Tibial artery (tissue), 4 donors: ENCODE measurements at places on chromosomes 7 and 10.

DNA sequence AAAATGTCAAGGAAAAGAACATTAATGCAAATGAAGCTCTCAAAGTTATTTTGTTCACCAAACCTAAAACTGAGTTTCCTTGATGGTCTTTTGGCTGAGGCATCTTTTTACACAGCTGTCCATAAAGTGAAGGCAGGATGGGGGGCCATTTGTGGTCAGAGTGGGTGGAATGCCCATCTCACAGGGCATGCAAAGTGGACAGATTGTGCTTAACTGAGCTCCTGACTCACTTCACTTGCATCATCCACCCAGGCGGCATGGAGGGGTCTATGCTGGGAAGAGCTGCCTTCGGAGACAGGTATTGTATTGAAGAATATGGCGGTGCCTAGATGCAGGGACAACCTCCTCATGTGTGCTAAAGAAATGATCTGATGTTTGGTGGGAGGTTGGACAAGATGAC lies 905.3 kb downstream of the KCNMA1 start:
- no peak for DNase-seq

DNA sequence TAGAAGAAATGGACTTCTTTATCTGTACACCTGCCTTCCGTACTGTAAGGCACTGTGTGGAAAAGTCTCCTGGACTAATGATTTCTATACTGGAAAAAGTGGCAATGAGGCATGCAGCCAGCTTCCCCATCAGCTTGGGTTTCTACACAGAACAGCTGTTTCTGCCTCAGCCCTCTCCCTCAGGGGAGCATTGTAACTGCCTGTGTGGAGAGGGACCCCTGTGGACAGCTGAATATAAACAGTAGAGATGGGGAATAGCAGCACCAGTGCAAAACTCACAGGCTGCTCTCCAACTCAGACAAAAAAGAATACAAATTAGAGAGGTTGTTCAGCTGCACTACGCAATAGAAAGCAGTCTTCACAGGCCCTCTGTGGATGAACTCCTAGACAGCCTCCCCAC lies 451.3 kb upstream of the MBL2 start:
- DNase-seq = no peak

DNA sequence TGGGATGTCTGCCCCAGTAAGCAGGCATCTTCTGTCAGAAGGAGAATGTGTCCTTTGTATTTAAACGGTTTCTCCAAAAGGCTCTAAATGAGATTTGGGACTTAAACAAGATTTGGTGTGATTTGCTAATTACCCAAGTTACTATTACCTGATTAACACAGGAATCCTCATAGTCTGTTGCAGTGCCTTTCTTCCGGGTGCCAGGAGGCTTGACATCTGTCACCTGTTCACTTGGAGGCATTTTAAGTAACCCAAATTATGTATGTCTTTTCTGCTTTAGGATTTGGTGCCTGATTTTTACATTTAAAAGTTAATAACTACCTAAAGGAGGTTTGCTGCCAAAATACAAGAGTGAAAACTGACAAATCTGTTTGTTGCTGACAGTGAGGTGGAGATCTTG lies 587.9 kb upstream of the GALNT17 start:
- DNase-seq = no peak

- DNase-seq = no peak
Measured at GRCh38 chr7:120274482-120274881, 1.5 kb downstream of the KCND2 start.

DNA sequence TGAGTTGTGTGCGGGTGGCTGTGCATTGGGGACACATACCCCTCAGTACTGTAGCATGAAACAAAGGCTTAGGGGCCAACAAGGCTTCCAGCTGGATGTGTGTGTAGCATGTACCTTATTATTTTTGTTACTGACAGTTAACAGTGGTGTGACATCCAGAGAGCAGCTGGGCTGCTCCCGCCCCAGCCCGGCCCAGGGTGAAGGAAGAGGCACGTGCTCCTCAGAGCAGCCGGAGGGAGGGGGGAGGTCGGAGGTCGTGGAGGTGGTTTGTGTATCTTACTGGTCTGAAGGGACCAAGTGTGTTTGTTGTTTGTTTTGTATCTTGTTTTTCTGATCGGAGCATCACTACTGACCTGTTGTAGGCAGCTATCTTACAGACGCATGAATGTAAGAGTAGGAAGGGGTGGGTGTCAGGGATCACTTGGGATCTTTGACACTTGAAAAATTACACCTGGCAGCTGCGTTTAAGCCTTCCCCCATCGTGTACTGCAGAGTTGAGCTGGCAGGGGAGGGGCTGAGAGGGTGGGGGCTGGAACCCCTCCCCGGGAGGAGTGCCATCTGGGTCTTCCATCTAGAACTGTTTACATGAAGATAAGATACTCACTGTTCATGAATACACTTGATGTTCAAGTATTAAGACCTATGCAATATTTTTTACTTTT lies 1.8 kb downstream of the DDIT4 start:
- DNase-seq = no peak

- no peak for DNase-seq
Measured at GRCh38 chr10:133422807-133423771, 1.3 kb downstream of the SPRN start.

DNA sequence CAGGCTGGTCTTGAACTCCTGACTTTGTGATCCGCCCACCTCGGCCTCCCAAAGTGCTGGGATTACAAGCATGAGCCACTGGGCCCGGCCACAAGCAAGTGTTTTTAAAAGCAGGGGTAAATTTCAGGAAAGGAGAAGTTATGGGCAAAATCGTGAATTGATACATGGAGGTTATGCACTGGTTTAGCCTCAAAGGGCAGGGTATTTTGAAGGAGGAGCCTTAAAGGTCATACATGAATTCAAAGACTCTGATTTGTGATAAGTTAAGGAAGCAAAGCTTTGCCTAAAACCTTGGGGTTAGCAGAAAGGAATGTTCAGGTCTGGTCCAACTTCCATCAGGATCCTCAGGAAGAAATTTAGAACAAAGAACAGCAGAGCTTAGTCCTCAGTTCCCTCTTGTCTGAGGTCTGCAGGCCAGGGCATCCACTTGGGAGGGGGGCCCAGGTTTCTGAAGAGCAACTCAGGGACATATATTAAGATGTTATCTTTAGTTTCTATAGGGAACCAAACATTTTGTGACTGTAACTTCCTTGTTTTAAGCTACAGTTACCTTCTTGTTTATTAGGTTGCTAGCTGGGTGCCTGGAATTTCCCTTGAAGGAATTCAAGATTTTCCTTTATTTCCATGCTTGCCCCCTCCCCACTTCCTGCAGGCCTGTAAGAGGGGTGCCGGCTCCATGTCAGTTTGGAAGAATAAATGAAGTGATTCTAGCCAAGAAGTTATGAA lies 2.8 kb upstream of the REPIN1 start:
- no peak for DNase-seq

DNA sequence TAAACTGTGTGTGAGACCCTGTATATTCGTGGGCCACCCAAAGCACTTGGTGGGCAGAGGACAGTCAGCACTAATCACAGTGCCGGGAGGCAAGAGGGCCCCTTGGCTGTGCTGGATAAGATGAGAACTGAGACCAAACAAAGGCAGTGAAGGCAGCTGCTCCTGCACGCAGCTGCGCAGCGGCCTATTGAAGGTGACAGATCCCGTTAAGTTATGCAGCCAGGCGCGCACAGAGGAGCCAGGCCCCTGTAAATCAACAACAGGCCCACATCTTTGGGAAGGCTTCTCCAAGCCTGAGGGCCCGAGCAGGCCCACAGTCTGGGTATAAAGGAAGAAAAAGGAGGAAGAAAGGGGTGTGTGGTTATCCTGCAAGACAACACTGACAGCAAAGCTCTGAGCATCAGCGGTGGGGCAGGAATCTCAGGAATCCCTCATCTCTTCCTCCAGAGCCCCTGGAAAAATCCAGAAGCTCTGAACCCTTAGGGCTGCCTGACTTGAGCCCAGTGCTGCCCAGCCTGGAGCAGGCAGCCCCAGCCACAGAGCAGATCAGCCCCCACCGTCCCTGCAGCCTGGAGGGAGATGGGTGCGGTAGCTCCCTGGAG lies 154.2 kb downstream of the ARHGAP12 start:
- no peak for DNase-seq

DNA sequence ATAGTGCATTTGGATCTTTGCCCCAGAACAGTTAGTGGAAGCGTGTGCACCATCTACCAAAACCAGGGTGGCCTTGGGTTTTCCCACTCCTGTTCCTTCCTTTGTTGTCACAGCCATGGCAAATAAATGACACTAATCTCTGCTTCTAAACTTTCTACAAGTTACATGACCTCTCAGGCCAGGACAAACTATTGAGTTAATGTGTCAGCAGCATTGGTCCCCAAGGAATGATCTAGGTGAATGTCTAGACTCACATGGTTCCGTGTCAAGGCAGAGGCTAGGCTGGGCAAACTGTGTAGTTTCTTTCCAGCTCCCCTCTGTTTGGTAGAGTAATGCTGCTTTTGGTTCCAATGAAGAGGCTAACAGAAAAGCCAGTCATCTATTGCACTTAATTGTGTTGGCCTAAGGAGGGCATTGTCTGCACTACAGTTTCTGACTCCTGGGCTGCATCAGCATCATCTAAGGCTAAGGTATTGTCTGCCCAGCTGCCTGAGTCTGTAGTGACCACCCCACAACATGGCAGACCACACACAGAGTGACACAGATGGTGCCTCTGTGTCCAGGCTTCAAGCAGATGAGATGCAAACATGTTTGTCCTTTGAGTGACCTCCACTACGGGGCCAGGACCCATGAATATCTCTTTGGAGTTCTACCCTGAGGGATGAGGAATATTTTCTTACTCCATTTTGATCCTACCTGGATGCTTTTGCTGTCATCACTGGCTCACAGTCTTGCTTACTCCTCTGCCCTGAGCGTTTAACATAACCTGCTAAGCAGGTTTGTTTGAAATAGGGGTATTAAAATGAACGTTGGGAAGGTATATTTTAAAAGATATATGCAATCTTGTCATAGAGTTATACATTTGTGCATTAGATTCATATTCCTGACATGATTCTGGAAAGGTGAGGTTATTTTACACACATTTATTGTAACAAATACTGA lies 1.7 kb downstream of the CYP3A4 start:
- DNase-seq = no peak

- peak; percentile 11 for DNase-seq
Measured at GRCh38 chr10:505419-505818, 184.0 kb downstream of the DIP2C start.

- DNase-seq = no peak
Measured at GRCh38 chr10:120514035-120514620, 57.1 kb downstream of the PLPP4 start.

DNA sequence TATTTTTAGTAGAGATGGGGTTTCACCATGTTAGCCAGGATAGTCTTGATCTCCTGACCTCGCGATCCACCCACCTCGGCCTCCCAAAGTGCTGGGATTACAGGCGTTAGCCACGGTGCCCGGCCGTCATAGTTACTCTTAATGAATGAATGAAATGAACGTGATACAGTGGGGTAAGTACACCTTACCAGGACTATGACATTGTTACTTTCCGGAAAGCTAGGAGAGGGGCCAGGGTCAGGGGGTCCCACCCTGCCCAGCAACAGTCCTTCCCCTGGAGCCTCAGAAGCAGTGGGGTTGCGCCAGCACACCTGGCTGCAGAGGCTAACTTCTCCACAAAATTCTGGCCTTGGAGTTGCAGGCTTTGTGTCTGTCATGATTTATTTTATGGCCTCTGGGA lies 21.4 kb downstream of the VSTM4 start:
- DNase-seq = no peak

- DNase-seq = no peak
Measured at GRCh38 chr7:142690554-142691182, 58.6 kb upstream of the PRSS1 start.

- no peak for DNase-seq
Measured at GRCh38 chr7:15853832-15854470, 167.5 kb upstream of the MEOX2 start.

- no peak for DNase-seq
Measured at GRCh38 chr7:37095122-37095521, 353.5 kb downstream of the ELMO1 start.

DNA sequence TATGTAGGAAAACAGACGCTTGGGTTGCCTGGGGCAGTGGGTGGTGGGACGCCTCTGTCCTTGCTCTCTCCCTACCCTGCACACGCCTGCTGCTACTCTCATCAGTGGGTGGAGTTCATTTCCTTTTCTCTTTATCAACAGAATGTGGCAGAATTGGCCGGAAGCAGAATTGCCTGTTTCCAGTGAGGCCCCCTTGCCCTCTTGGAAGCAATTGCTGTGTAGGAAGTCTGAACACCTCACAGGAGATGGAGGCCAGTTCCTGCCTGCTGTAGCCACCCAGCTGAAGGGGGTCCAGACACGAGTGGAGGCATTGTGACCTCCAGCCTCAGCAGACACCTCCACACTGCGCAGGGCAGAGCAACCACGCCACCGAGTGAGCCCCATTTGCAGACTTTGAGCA lies 331.6 kb upstream of the ZNF32 start:
- no peak for DNase-seq

- DNase-seq = no peak
Measured at GRCh38 chr10:23686722-23687121, 247.8 kb downstream of the OTUD1 start.

- DNase-seq = no peak
Measured at GRCh38 chr7:130758429-130759056, 24.5 kb upstream of the KLF14 start.

GRCh38 chr7:156999958-157000726 lies 10.3 kb downstream of the MNX1 start:
- DNase-seq = peak; percentile 47

- no peak for DNase-seq
Measured at GRCh38 chr7:6167004-6167551, 105.3 kb downstream of the CYTH3 start.

- no peak for DNase-seq
Measured at GRCh38 chr7:140056431-140057142, 6.2 kb downstream of the PARP12 start.

GRCh38 chr7:112118581-112119566 lies 87.3 kb downstream of the DOCK4 start:
- no peak for DNase-seq

- no peak for DNase-seq
Measured at GRCh38 chr10:125692601-125693523, 9.9 kb upstream of the TEX36 start.

DNA sequence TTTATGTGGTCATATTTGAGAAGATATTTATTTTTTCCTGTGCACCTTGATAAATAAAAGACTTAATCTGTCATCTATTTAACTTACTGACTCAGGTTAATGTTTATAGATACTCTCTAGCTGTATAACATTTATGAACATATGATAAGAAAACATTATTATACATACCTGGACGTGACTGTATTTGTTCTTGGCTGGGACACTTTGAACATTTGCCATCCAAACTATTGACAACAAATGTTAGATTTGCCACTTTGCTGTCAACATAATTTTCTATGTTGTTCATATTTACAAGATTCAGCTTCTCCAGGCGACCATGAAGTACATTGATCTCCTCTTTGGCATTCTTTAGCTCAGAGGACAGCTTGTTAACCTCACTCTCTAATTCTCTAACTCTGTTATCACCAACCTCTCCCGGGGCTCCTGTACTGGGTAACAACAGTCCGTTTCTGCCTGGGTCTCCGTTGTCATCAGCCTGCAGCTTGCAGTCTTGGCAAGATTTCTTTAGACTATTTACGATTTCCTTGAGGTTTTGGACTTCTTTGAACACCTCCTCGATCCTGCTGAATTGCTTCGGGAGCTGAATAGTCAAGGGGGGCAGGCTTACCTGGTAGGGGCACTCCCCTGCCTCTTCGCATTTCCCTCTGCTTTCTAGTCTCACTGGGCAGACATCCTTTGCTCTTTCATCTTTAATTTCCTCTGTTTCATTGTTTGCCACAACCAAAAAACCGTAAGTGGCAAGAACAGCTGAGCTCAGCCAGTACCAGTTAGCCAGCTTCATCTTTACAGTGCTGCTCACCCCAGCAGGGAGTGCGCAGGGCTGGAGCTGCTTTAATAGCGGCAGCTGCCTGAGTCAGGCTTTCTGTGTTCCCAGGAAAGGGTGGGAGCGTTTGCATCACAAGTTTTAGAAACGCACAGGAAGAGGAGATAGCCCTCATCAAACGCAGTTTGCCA lies at the start of gene FGL2:
TSS of gene FGL2 (minus strand) at position 807 of the 954 bp plus-strand sequence. CDS start at position 781, 26 bp downstream.
- DNase-seq = peak; percentile 86
